ENCODE measurements at places on chromosomes 2 and 18.
A peak's percentile ranks its signal among the peaks of the same experiment; 100 is the strongest.

DNA sequence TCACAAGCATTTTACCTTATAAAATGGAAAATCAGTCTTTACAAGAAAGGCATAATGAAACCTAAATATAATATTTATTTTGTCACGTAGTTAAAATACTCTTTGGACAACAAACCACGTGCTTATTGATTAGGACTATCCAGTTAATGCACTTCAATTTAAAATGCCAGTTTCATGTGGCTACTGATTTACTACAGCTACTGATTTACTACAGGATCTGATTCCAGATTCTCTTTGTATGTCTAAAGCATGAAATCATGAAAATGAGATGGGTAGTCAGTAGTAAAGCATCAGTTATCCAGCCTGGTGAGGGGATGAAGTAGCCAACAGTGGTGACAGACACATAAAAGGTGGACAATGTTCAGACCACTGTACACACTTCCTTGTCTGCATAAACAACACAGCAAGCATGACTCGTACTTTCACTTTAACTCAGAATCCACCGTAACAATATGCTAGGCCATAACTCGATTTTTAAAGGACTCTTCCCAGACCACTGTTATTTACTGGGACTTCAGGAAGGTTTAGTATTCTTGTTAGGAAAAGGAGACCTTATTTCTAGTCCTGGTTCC lies 24.9 kb downstream of the ACAA2 start:
- peak; percentile 12 for DNase-seq

DNA sequence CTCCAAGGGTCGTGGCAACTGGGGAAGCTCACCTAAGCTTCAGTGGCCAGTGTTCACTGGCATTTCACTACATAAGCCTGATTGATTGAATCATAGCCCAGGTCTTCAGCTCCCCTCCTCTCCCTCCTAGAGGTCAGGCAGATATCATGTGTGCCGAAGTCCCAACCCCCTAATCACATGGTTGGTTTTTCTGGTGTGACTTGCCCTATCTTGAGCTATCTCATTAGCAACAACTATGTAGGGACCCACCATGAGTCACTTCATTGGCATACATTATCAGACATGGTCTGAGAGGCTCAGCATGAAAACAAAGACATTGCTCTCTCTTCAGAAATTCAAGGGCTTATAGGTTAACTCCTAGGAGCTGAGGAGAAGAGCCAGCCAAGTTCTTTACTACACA lies 76.8 kb downstream of the LYPD1 start:
- DNase-seq, result no peak

- no peak for DNase-seq
Observed at GRCh38 chr2:134142341-134142738, 111.5 kb upstream of the MGAT5 start.

GRCh38 chr18:13494871-13495445 lies 231.4 kb downstream of the FAM210A start:
- no peak for DNase-seq

DNA sequence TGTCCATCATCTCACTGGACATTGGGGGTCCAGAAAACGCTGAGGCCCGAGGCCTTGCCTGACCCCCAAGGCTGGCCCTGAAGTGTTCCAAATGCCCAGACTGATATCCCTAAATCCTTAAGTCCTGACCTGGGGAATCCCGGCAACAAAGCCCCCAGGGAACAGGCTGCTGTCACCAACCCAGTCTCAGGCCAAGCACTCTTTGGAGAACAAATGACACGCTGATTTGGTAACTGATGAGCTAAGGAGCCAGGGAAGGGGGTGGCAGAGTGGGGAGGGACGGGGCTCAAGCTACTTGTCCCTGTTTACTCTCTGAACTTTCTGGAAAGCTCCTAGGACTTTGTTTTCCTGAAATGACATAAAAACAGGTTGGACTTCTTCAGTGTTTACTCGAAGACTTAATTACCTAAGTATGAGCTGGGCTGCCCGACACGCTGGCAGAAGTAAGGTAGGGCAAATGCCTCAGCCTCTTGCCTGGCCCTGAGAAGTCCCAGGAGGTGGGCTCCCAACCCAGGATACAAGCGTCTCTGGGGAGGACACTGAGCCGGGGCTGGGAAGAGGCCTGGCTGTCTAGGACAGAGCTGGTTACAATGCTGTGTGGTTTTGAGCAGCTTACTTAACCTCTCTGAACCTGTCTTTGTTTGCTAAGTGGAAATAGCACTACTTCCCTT lies 105.5 kb upstream of the GLI2 start:
- DNase-seq, result no peak

DNA sequence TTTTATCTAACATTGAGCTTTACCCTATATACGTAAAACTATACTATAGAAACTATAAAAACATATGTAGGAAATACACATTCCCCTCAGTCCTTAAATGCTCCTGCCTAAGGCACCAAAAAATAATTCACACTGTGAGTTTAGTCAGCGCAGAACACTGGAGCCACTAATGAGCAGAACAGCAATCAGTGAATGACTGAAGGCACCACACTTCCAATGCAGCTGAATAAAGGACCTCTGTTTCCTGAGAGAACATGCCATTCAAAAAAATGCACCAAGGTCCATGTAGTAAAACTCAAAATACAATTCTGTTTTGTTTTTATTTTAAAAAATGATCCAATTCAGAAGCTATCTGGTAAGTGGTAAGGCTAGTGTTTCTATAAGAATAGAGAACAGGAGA lies 1280.6 kb upstream of the NRXN1 start:
- no peak for DNase-seq

GRCh38 chr2:33131111-33131510 lies 184.4 kb downstream of the LTBP1 start:
- no peak for DNase-seq

DNA sequence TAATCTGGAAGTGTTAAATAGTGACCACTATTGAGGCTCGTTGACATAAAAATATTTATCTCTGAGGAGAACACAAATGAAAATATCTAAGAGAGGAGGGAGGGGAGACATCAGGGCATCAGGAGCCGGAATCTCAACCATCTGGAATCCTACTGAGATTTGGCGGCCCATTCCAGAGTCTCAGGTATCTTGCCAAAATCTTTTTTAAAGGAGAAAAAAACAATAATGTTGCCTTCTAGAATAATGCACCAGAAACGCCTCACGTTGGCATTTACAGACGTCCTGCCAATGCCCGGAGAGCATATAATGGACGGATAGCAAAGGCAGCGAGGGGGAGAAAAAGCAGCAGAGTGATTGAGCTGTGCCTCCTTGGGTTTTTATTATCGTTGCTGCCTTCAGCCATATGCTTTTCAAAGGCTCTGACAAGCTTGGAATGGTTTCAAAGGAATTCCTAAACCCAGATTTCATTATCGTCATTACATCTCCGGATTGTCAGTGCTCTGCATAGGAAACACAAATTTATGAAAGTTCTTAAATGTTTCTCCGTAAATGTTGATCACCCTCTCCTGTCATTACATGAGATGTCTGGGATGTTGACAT lies 30.9 kb upstream of the EGR4 start:
- DNase-seq, result no peak

DNA sequence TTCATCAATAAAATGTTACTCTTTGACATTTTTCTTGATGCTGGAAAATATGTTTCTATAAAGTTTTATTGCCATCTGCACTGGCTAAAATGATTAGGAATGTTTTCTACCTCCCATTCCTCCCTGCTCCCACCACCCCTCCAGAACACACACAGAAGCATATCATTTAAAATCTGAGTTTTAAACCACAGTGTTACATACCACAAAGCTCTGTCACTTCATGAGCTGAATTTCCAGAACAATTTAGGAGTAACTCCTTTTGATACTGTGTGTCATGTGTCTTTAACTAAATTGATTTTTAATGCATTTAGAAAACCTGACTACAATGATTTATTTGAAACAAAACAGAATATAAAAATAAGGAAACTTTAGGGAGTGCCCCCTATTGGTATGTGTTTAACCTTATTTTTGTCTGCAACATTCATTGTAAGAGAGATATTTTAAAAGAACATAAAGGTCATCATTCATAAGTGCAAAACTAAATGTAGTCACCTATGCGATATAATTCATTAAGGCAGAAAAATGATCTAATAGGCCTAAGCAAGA lies 52.0 kb downstream of the FEZ2 start:
- DNase-seq, result no peak

GRCh38 chr18:75779910-75780309 lies 352.4 kb upstream of the SMIM21 start:
- DNase-seq, result no peak

GRCh38 chr2:187502467-187502866 lies 51.8 kb downstream of the TFPI start:
- DNase-seq, result no peak

DNA sequence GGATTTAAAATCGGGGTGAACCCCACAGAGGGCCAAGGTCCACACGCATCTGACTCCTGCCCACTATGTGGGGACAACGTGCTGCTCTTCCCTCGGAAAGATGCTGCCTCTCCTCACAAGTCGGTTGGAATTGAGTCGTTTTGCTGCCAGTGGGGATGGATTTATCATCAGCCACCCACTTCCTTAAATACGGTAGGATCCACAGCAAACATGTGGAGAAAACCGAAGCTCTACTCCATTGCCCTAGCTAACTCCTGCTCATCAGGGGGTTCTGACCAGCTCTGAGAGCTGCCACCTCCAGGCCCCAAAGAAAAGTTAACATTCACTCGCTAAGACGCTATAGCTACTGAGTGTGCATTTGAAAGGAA lies 80.9 kb downstream of the CHRNA1 start:
- DNase-seq, result peak; percentile 42

DNA sequence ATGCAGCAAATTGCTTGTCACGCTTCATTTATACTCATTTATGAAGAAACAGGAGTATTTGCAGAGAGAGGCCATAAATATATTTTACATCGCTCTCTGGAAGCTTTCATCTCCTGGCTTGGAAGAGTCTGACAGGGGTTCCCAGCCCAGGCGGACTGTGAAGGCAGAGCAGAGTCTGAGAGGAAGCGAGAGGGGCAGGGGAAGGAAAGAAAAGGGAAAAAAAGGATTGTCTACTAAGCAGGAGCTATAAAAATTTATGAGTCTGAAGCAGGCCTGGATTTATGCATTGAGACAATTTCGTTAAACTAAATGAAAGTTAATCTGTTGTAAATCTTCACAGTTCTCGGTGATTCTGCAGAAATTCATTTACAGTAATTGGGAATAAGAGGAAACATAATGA lies 143.9 kb upstream of the GYPC start:
- DNase-seq, result no peak

DNA sequence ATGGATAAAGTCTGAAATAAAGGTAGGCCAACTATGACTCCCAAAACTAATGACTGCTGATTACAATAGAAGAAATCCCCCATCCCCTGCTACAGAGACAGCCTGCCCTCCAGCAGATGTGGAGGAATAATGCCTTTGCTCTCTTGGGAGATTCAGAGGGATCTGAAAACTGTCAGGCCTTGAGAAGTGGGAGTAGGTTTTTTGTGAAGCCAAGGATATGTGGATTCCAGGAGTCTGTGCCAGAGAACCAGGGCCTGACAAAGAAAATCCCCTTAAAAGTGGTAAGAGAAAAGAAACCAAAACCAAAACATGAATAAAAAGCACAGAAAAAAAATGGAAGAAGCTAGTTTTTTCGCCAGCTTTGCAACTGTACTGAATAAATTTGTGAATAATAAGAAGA lies 397.6 kb downstream of the ZNF521 start:
- no peak for DNase-seq

DNA sequence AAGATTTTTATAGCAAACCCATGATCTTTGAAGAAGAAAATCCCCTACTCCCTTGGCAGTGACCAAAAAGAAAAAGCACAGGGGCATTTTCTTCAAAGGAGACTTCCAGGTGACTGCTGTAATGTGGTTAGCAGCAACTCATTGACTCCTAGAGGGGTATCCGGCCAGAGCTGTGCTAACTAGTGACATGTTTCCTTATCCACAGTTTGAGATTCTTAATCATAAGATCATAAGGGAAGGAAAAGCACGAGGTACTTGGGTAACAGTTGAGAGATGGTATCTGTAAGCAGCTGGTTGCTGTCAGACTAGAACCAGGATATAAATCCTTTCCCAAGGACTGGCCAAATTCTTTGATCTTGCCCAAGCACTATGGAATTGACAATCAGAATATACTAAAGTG lies 124.7 kb downstream of the MREG start:
- no peak for DNase-seq

GRCh38 chr2:140641163-140641562 lies 1489.7 kb downstream of the LRP1B start:
- no peak for DNase-seq

DNA sequence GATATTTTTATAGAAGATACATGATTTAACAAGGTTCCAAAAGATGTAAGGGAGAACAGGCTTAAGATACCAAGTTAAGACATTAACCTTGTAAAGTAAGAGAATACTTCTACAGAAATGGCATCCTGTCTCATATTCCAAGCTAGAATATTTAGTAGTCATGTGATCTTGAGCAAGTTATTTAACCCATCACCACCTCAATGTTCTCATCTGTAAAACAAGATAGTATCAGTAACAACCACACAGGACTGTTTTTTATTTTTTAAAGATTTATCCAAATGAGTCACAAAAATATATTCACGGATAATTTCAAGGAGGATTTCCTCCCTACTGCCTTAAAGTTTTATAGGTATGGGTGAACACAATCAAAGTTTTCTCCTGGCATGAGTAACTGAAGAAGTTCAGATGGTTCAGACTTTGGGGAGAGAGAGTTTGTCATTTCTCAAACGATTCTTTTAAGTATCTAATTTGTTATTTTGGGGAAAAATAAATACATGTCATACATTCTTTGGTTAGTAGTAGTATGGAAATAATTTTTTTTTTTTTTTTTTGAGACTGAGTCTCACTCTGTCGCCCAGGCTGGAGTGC lies 25.9 kb downstream of the ROCK1 start:
- no peak for DNase-seq

GRCh38 chr2:239663364-239663924 lies 262.6 kb upstream of the HDAC4 start:
- DNase-seq, result no peak

- no peak for DNase-seq
Observed at GRCh38 chr2:27408601-27409320, 630 bp downstream of the PPM1G start.

GRCh38 chr18:57768537-57769326 lies 34.4 kb downstream of the ATP8B1 start:
- DNase-seq, result no peak

GRCh38 chr2:54466870-54467269 lies 10.7 kb downstream of the SPTBN1 start:
- DNase-seq, result no peak

- DNase-seq, result no peak
Observed at GRCh38 chr2:121686218-121686617, 37.0 kb upstream of the CLASP1 start.

DNA sequence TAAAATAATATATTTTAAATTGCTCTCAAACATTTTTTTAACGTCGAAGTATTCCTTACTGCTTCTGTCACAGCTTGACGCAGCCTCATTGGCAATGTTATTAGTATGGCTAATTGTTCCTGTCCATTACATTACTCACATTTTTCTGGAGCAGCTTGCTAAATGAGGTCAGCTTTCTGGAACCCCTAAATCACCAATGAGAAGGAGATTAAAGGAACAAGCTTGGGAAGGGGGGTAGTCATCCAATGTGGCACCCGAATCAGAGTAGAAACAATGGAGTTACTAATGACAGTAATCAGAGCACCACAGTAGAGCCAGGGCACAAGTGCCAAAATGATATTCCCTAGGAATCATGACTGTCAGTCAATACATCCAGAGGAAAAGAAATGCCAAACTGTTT lies 5.1 kb downstream of the NEUROD1 start:
- DNase-seq, result no peak

GRCh38 chr2:58852243-58852642 lies 611.1 kb upstream of the FANCL start:
- DNase-seq, result no peak
